Tibial artery (tissue), 4 donors: ENCODE measurements at places on chromosomes 7 and 10.

DNA sequence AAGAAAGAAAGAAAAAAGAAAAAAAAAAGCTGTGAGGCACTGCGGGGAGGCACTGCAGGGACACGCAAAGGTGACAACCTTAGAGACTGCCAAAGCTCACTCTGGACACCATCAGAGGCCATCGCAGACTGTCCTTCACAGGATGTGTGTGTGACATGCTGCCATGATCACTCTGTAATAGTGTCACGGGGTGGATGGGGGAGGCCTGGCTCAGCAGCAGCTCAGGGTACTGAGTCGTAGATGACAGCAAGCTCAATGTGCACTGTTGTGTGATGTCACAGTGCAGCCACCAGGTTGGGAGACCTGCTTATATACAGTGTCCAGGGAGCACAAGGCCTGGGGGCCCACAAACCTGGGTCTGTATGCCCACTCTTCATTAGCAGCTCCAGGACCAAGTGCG lies 83.3 kb downstream of the SLIT1 start:
- no peak for DNase-seq

GRCh38 chr7:88928276-88928675 lies 132.7 kb upstream of the TEX47 start:
- no peak for DNase-seq

GRCh38 chr7:1418505-1419309 lies 40.6 kb downstream of the MICALL2 start:
- no peak for DNase-seq

- DNase-seq: peak; percentile 22
Measured at GRCh38 chr7:1553512-1554210, 2.3 kb downstream of the TMEM184A start.

DNA sequence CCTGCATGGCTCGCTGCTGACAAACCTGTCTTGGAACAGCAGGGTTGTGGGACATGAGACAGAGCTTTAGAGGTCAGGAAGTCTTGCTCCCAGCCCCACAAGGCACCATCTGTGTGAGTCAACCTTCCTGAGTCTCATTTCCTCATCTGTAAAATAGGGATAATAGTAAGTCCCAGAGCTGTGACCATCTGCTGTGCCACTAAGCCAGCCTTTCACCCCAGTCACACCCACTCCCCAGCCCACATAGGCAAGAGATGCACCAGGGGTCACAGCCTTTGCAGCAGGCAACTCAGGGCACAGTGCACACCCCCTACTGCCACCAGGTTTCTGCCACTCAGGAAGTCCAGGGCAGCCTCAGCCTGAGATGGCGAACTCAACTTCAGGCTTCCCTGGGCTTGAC lies 29.4 kb upstream of the CDH23 start:
- no peak for DNase-seq

- no peak for DNase-seq
Measured at GRCh38 chr7:155254018-155254417, 43.7 kb upstream of the INSIG1 start.

GRCh38 chr7:158371856-158372255 lies 215.8 kb downstream of the PTPRN2 start:
- DNase-seq: no peak

- no peak for DNase-seq
Measured at GRCh38 chr10:59878289-59878688, 28.1 kb downstream of the CCDC6 start.

GRCh38 chr10:22252801-22253579 lies 35.2 kb upstream of the EBLN1 start:
- peak; percentile 76 for DNase-seq

- DNase-seq: no peak
Measured at GRCh38 chr10:61973906-61974305, 72.4 kb downstream of the ARID5B start.

DNA sequence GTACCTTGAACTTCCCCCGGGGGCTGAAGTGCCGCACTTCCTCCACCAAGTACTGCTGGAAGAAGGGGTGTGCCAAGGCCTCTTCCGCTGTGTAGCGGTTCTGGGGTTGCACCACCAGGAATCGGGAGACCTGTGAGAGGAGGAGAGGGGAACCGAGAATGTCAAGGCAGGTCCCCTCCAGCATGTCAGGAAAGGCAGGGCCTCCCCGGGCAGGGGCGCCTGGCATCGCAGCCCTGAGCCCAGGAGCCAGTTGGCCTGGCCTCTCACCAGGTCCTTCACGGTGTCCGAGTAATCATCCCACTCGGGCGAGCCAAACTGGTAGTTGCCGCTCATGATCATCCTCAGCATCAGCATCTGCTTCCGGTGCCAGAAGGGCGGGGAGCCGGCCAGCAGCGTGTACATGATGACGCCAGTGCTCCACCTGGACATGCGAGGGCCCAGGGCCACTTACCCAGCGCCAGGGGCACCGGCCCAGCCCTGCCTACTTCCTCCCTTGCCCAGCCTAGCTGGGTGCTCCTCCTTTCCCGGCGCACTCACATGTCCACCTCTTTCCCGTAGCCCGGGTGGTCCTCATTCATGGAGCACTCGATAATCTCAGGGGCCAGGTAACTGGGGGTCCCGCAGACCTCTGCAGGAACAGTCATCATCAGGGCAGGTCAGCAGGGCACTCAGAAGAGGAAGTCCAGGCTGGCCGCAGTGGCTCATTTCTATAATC lies 11.0 kb downstream of the PHKG1 start:
- no peak for DNase-seq

DNA sequence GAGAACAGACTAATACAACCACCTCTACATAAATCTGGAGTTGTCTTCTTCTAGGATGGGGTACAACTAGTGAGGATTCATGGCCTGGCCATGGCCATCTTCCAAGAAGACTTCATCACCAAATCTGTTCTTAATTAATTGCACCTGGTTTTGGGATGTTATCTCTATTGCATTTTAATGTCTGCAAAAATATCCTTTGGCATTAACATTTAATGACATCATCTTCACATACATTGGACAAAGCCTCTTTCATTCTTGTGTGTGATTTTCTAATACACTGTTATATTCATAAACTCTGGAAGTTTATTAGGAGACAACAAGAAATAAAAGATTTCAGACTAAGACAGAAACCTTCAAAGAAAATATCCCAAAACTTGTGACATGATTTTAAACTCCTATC lies 124.2 kb upstream of the ABCB5 start:
- no peak for DNase-seq

GRCh38 chr7:118590107-118590506 lies 365.6 kb downstream of the ANKRD7 start:
- no peak for DNase-seq

DNA sequence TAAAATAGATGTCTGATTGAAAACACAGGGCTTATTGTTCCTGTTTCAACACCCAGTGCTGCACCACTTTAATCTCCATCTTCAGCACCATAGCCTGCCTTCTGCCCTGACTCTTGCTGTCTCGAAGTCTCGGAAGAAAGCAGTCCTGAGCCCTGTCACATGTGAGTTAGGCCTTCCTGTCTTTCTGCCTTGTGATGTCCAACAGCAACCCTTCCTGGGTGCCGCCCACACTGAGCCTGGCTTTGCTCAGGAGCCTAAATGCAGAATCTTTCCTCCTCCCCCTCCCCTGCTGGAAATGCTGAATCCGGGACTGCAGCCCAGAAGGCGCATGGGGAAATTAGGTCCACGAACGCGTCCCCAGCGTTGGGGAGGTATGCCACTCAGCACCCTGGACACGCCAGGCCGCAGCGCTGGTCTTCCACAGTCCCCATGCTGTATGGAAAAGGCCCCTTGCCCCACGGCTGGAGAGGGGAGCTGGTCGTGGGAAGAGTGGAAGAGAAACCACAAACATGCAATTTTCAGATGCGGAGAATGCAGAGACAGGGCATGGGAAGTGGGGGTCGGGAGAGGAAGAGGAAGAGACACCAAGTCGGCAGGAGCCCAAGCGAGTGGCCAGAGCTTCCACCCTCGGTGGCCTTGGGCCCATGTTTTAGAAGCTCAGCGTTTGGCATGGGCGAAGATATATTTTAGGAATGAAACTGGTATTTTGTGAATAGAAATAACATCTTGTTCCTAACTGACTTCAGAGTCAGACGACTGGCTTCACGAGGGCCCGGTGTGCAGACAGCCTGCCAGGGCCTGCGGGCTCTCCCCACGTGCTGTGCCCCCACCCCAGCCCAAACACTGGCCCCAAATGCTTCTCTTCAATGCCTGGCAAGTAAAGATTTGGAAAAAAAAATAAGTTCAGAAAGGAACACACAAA lies 656.1 kb upstream of the FOXK1 start:
- DNase-seq: no peak

DNA sequence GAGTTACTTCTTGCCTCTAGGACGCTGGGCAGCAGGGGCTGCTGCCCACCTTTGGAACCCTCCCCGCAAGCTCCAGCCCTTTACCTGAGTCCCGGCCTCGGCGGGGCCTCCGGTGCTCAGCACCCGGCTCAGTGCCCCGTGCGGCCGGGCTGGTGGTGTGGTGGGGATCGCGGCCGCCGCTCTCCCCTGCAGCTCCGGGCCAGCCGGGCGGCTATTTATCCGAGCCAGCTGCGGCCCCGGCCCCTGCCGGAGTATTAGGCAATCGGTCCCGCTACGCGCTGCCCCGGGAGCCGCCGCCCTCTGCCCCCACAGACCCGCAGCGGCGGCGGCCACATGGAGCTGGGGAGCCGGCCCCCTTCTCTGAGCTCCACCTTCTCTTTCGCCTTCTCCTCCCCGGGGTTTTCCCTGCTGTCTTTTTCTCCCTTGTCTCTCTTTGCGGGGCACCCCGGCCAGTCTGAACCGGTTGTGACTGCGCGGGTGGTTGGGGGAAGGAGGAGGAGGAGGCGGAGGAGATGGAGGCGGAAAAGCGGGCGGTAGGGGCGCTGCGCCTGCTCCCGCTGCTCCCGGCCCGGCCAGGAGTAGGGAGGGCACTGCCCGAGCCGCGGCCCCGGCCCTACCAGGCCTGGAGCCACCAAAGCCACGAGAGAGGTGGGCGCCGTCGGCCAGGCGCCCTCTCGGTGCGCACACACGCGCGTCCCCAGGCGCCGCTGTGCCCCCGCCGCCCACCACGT lies at the start of gene SLC16A9:
TSS of gene SLC16A9 (minus strand) at position 456 of the 731 bp plus-strand sequence. CDS start 25,559 bp downstream, outside the sequence.
- peak; percentile 42 for DNase-seq

DNA sequence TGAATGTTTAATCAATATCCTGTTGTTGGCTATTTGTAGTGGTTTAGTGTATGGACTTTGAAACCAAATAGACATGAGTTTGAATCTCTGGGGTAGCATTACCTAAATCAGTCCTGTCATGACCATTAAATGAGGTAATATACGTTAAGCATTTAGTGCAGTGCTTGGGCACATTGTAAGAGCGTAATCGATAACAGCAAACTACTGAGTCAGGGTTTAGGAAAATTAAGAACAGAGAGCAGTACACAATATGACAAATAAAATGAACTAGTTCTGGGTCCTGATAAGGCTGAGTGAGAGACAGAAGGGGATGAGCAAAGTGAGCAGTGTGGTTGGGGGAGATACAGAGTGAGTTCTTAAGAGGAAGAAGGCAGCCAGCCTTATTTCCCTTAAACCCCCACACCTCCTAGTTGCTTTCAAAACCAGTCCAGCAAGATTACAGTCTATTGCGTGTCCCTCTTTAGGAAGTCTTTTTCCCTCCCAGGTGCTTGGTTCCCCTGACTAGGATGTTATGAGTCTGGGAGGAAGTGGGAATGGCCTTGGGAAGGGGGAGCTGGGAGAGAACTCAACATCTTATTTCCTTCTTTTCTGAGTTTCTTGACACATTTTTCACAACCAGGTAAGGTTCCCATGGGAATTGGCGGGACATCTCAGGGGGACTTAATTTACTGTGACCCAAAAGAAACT lies 171.0 kb downstream of the SND1 start:
- no peak for DNase-seq

DNA sequence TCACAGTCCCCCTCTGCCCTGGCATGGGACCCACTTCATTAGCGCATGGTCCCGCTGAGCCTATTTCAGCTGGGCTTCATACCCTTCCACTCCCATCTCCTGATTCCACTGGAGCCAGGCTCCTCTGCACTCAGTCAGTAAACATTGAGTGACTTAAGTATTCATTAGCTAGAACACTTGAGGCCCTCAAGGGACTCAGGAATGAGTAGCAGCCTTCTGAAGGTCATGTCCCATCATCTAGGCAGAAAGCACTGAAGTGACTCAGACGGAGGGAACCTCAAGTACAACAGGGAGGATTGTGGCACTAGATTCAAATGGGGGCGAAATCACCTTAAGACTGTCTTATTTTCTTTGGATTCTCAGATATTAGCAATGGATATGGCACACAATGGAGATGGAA lies 186.6 kb upstream of the INHBA start:
- no peak for DNase-seq

DNA sequence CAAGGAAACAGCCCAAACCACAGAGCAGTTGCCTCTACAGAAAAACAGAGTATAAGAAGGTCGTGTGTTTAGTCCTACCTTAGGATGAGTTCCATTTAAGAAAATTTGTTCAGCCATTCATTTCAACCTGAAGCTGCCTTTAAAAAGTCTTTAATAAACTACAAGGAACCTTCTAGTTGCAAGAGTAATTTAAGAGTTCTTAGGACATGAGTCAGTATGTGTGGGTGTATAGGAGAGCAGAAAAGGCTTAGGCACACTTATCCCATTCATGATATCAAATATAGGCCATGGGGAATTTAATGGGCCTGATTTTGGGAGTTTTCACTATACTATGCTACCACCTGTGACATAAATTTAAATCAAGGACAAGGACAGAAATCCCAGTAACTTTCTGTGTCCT lies 496.8 kb downstream of the TFEC start:
- no peak for DNase-seq

GRCh38 chr10:44980309-44981171 lies 1.9 kb upstream of the DEPP1 start:
- DNase-seq: peak; percentile 22

DNA sequence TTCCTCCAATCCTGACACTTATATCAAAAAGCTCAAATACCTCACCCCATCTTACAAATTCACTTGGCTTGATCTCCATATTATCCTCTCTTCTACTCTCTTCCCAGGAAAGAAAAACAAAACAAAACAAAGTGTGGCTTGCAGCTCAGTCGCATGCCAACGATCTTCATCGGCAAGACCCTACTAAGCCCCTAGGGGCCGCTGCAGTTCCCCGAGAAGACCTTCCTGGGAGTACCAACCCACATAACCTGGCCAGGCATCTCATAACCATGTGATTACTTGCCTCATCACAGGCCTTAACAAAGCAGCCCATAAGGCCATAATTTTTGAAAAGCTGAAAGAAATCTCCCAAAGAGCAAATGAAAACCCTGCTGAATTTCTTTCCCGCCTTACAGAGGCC lies 103.7 kb downstream of the ZNF92 start:
- no peak for DNase-seq

GRCh38 chr10:4130685-4131084 lies 345.7 kb upstream of the KLF6 start:
- DNase-seq: no peak

- DNase-seq: no peak
Measured at GRCh38 chr7:15688279-15688626, 1.8 kb upstream of the MEOX2 start.

GRCh38 chr7:114784177-114784576 lies 137.7 kb upstream of the MDFIC start:
- no peak for DNase-seq

- DNase-seq: no peak
Measured at GRCh38 chr10:8499312-8499711, 444.8 kb downstream of the GATA3 start.

- DNase-seq: no peak
Measured at GRCh38 chr10:34380856-34381255, 434.2 kb downstream of the PARD3 start.

GRCh38 chr10:21388589-21388988 lies 136.9 kb downstream of the SKIDA1 start:
- DNase-seq: no peak
